ENCODE measurements at places on chromosomes 7 and 10. TPM values are rescaled to one million over a fixed set of nuclear protein-coding genes. Genes with fewer than 3 reads are reported as not detected.

Gene TMEM196
- total RNA-seq: not detected

Gene TUBAL3
- not detected for total RNA-seq

Gene SFTPA1
- total RNA-seq: not detected

Gene RBP3
- not detected for total RNA-seq

Gene PRLHR
- not detected for total RNA-seq
